Head of caudate nucleus (tissue), 42 donors: ENCODE measurements at places on chromosomes 5 and 9.

DNA sequence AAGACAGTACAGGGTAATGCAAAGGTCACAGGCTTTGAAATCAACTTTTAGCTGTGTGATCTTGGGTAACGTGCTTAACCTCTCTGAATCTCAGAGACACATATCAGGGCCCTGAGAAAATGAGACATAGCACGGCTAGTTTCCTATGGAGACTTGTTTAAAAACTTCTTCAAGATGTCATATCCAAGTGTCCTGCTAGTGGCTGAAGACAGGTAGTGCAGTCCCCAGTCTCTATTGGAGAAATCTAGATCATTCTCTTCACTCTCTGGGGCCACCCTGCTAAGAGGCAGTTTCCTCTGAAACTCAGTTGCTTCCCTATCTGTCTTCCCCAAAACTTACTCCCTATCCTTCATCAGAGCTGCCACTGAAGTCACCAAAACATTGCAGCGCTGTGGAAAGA is 30.3 kb upstream of the GRXCR2 start:
- DNase-seq: no peak

- DNase-seq: peak; percentile 47
Observed at GRCh38 chr5:149265597-149265996, 6.1 kb upstream of the AFAP1L1 start.

GRCh38 chr9:16823906-16824305 is 46.6 kb downstream of the BNC2 start:
- DNase-seq: no peak

DNA sequence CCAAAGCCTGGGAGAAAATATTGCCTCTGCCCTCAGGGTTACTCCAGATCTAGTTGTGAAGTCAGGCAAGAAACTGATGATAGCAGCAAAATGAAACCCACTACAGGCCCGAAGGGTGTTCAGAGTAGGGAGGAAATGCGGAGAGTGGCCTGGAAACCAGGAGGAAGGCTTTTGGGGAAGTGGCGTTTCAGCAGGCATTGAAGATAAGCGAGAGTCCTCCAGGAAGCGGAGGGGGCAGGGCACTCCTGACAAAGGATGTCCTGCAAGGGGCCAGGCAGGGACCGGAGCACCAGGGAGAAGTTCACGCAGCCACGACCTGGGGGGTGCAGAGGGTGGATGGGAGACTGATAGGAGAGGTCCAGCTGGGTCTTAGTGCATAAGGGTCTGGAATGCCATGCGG is 7.8 kb upstream of the FOXI1 start:
- DNase-seq: peak; percentile 35

DNA sequence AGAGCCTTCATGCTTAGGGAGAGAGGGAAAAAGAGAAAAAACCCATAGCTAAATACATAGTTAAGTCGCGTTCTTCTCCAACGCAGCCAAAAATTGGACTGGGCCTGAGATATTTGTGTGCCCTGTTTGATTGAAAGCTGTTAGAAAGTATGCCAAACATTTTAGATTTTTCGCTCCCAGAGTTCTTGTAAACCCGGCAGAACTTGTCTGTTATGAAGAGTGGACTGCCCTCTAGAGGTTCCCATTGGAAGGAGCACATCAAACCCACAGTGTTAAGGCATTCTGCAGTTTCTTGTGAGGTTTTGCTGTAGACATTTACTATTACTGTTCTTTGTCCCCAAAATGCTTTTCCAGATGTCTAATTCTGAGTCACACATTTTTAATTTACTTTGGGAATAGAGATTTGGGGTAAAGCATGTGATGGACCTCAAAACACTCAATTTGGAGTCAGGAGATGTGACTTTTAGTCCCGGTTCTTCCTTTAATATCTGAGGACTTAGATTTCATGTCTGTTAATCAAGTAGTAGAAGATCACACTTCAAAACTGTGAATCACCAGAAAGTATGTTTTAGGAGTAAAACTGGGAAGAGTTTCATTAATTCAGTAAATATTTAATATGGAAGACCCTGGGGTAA is 96.6 kb downstream of the PCSK1 start:
- DNase-seq: peak; percentile 74

DNA sequence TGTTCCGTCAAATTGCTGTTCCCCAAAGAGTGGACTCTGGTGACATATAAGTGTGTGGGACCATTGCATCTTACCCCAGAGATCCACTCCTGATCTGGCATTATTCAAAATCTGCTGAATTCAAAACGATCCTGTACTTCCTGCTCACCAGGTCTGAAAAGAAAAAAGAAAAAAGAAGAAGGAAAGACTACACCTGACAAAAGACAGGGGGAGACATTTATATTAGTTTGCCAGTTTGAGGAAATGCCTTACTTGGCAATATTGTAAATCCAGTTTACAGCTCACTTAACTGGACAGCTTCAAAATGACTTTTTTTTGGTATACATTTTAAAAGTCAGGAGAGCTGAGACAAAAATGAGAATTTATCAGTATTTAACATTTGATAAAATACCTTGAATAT is 15.0 kb upstream of the GRHPR start:
- no peak for DNase-seq

- no peak for DNase-seq
Observed at GRCh38 chr5:89560696-89561095, 677.7 kb upstream of the MEF2C start.

- DNase-seq: no peak
Observed at GRCh38 chr9:13100914-13101572, 178.4 kb downstream of the MPDZ start.

DNA sequence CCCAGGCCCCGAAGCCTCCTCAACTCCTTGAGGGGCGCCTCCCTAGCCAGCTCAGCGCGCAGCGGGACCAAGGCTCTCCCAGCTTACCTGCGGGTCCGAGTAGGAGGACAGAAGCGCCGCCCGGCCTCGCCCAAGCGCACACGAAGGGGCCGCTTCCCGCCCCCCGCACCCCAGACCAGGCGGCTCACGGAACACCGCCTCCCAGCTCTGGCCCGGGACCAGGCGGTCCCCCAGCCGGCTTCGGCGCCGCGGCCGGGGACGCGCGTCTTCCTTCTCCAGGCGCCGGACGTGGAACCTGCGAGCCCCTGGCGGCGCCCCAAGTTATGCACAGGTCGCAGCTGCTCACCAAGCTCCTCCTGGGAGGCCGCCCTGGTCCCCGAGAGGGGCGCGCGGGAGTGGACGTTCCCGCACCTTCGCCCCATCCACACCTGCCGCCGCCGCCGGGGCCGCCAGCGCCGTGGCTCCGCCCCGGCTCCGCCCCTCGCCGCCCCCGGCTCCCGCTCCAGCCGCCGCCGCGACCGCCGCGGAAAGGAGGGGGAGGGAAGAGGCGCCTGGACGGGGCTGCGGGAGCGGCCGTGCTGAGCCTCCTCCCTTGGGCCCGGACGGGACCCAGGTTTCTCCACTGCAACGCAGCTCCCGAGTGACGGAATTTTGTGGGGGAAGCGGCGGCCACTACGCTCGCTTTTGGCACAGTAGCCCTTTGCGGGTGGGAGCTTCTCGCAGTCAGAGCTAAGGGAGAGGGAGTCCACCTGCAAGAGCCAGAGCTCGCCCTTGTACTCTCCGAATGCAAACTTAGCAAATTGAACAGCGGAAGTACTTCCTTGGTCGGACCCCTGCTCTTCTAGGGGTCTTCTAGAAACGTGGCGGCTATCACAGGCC is 77.5 kb upstream of the IFNE start:
- DNase-seq: no peak

DNA sequence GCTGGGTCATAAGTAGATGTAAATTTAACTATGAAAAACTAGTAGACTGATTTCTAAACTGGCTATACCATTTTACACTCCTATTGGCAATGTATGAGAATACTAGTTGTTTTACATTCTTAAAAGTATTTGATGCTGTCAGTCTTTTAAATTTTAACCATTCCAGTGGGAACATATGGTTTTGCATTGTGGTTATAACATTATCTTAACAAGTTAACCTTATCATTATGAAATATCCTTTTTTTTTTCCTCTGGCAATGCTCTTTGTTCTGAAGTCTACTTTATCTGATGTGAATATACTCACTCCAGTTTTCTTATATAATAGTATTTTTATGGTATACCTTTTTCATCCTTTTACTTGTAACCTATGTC is 548.9 kb upstream of the CLINT1 start:
- DNase-seq: no peak

DNA sequence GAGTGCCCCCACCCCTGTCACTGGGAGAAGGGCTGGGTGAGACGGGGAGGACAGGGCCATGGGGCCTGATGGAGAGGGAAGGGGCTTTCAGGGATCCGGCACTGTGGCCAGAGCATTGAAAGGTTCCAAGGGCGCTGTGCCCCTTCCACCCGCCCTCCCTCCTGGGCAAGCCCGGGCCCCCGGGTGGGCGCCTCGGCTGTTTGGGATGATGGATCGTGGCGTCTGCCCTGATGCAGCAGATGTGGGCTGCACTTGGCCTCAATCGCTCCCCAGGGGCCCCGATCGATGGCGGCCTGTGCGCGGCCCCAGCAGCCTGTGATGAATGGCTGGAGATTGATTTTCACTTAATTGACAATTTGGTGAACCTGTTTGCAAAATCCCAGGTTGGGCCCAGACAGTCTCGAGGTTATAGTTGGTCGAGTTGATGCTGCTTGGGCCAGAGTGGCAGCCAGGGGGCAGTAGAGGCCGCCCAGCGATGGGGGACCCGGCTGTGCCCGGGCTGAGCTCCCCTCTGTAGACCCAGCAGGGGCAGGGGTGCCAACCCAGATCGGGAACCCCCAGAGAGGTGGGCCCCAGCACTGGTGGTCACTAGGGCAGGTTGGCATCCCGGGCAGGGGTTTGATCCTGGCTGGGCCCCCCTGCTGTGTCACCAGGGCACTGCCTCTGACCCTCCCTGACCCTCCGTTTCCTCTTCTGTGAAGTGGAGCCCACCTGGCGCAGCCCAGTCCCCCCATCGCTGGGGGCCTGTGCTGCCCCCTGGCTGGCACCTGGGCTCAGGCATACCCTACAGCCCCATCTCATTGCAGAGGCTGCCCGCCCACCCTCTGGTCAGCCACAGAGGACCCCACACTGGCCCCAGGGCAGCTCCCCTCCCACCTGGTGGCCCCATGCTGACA is 34.7 kb downstream of the LHX3 start:
- peak; percentile 53 for DNase-seq

GRCh38 chr9:105497704-105498103 is 49.9 kb downstream of the FSD1L start:
- DNase-seq: no peak

DNA sequence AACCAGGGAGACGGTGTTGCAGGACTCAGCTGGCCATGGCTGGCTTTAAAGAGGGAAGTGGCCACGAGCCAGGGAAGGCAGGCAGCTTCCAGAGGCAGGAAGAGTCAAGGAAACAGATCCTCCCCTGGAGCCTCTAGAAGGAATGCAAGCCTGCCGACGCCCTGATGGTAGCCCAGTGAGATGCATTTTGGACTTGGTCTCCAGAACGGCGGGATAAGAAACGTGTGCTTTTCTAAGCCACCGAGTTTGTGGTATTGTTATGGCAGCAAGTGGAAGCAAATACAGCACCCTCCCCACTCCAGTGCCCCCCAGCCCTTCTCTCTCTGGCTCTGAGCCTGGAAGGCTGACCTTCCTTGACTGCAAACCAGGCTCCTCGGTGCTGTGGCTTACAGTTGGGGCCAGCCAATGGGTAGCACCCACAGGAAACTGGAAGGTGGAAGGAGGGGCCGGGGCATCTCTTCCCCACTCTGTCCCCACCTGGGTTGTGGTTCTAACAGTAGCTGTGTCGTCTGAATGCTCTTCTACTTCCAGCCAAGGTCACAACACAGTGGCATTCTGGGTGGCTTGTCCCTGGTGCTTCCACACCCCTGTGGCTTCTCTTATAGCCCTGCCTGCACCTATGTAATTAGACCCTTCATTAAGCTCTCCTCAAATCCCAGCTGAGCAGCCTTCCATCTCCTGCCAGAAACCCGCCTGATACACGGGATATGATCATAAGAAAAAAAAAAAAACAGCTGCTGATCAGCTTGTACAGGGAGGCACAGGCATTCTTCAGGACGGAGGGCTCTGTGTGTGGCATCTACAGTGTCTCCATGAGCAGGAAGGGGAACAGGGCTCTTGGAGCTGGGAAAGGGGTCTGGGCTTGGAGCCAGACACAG is 29.9 kb upstream of the UNC5A start:
- peak; percentile 1 for DNase-seq

- DNase-seq: no peak
Observed at GRCh38 chr9:85949586-85950335, 8.8 kb downstream of the NAA35 start.

DNA sequence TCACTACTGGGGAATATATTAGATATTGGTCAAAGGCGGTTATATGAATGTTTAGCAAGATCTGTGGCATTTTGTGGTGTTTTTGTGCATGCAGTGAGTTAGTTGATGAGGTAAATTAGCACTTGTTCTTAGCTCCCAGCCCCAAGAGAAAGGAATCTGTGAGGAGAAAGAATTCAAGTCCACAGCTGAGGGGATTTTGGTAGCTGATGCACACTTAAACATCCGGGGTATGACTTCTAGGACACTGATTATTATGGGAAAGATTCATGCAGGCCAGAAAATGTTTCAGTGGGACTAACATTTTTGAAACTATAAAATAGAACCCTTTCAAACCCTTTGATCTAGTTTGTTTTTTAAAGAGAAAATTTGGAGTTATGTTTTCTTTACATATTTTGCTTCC is 118.2 kb upstream of the RPS23 start:
- no peak for DNase-seq

DNA sequence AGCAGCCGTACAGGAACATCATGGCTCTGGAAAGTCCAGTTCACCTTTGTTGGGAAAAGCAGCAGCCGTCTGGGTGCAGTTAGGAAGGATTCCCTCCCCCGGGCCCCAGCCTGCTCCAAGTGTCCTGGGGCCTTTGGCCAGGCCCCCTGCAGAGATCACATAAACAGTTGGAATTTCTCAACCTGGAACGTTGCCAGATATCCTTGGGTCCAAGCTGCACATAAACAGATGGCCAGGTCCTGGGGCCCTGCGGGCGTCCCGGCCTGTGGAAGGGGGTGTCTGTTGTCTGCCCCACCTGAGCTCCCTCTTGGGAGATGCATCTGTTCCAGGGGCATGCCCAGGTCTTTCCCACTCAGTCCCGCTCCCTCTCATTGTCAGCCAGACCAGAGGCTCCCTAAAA is 92.7 kb downstream of the COL5A1 start:
- DNase-seq: no peak

- DNase-seq: no peak
Observed at GRCh38 chr5:118270526-118270925, 717.8 kb downstream of the DTWD2 start.

DNA sequence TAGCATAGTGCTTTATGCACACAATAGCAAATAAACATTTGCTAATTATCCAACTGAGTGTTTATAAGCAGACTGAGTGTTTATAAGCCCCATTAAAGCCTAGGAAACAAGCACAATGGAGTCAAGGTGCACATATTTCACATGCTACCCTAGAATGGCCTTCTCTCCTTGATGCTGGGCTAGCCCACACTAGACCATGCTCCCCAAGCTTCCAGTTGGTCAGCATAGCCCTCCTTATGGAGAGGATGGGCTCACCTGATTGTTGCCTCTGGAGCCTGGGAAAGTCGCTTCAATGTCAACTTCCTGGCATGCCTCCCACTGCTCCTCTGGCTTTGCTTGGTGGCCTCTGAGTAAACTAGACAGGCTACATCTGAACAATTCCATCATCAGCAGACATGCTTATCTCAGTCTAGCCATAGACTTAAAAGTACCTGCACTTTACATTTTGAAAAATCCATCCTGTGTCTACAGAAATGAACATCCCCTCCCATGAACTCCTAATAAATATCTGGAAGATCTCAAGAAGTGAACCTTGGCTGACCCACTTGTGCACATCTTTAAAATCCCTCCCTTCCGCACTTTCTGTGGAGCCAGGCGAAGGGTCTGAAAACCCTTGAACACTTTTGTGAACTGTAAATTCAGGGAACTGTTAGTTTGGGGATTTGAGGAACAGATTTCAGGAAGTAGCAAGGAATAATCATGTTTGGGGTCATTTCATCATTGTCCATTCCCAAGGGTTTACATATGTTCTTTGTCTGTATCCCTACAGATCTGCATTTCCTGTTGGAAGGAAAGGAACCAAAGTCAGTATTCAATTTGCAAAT is 486.6 kb downstream of the ARHGEF28 start:
- no peak for DNase-seq
